Left forelimb (tissue), 1 donor: ENCODE measurements at places on chromosomes 5 and 9.

GRCh38 chr9:77575785-77576184 lies 72.3 kb downstream of the GNA14 start:
- DNase-seq: no peak

GRCh38 chr5:34535944-34536623 lies 120.0 kb upstream of the RAI14 start:
- no peak for DNase-seq

GRCh38 chr9:98135938-98136337 lies 16.9 kb upstream of the TRIM14 start:
- no peak for DNase-seq

- no peak for DNase-seq
Observed at GRCh38 chr5:39159811-39160490, 59.4 kb downstream of the FYB1 start.

DNA sequence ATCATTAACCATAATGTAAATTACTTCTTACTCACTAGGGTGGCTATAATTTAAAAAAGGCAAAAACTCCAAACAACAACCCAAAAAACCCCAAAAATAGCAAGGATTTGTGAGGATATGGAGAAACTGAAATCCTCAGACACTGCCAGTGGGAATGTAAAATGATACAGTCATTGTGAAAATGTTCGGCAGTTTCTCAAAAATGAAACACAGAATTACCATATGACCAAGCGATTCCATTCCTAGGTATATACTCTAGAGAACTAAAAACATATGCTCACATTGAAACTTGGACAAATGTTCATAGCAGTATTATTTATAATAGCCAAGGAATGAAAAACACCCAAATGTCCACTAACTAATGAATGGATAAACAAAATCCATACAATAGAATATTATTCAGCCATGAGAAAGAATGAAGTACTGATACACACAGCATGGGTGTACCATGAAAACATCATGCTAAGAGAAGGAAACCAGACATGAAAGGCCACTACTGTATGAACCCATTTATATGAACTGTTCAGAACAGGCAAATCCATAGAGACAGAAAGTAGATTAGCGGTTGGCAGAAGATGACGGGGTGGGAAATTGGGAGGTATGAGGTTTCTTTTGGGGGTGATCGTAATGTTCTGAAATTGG lies 119.1 kb downstream of the MAPKAP1 start:
- no peak for DNase-seq

- DNase-seq: no peak
Observed at GRCh38 chr9:19994296-19994695, 205.5 kb upstream of the SLC24A2 start.

- DNase-seq: no peak
Observed at GRCh38 chr9:137433349-137433915, 7.7 kb downstream of the ENTPD8 start.

DNA sequence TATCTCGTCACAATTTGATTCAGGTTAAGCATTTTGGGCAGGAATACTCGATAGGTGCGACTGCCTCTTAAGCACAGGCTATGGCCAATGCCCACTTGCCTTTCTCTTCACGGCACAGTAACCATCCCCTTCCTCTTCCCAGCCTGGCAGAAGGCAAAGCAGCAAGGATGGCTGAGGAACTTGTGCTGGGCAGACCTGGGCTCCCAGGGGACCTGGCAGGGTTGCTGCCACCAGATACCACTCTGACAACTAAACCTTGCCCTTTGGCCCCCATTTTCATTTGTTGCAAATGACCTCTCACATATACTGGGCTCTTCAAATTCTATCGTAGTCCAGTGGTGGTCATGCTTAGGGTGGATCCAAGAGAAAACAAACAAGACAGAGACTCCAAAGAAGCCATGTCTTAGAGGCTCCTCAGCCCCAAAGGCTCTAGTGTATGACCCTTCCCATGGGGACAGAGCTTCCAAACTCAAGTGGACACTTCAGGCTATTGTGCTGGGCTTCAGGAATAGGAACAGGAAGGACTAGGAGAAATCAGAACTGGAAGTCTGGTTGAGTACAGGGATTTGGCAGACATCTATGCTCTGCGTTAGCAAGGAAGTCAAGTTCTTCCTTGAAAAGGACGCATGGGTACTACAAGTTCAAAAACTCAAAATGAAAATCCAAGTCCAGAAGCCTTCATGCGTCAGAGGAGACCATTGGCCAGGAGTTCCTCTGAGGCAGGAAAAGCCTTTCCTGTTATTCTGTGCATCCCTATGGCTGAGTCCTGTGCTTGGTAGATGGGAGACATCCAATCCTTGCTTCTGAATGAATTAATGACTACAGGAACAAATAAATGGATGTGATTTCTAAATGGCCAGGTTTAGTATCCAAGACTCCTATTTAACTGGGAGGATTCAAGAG lies 64.6 kb upstream of the PLPP1 start:
- no peak for DNase-seq

DNA sequence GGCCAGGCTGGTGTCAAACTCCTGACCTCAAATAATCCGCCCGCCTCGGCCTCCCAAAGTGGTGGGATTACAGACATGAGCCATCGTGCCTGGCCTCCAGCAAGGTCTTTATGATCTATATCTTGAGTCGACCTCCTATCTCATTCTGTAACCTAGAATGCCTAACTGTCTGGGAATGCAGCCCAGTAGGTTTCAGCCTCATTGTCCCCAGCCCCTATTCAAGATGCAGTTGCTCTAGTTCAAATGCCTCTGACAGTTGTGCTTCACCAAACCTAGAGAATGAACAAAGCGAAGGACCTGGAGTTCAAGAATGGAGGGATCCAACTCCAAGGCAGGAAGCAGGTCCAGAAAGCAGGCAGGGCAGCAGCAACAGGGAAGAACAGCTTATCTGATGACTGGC lies 30.8 kb downstream of the GLRX start:
- no peak for DNase-seq

GRCh38 chr5:96316017-96316416 lies 117.0 kb downstream of the PCSK1 start:
- DNase-seq: no peak

- DNase-seq: no peak
Observed at GRCh38 chr9:132443951-132444607, 34.1 kb downstream of the CFAP77 start.

DNA sequence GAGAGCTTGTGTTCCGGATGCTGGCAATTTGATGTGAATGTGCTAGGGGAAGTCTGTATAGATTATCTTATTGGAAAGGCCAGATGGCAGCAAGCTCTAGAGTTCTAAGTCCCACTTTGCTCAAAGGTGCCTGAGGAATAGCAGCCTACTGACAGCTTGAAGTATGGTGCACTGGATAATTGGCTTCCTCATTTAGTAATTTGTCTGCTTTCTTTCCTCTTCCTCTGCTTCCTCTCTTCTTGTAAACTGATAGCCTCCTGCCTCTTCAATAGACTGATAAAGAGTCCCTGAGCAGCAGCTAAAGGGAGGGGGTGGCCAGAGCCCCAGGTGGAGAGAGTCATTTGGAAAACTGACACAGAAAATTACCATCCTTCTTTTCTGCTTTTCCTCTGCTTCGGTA lies 177.3 kb downstream of the FGF1 start:
- no peak for DNase-seq

DNA sequence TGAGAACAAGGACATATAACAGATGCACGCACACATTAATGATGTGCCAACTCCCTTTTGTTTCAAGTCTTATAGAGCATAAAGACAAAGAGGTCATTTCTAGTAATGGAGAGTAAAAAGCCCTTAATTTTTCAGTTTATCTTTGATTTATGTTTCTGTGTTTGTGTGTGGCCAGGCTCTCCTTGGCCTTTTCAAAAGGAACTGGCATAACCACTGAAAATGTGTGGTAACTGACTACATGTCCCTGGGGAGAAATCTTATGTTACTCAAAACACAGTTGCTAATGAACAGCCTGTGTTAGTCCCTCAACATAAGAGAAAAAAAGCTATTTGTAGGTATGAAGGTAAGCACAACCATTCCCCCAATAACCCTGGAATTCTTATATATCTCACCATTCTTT lies 47.6 kb upstream of the SHOC1 start:
- DNase-seq: no peak

DNA sequence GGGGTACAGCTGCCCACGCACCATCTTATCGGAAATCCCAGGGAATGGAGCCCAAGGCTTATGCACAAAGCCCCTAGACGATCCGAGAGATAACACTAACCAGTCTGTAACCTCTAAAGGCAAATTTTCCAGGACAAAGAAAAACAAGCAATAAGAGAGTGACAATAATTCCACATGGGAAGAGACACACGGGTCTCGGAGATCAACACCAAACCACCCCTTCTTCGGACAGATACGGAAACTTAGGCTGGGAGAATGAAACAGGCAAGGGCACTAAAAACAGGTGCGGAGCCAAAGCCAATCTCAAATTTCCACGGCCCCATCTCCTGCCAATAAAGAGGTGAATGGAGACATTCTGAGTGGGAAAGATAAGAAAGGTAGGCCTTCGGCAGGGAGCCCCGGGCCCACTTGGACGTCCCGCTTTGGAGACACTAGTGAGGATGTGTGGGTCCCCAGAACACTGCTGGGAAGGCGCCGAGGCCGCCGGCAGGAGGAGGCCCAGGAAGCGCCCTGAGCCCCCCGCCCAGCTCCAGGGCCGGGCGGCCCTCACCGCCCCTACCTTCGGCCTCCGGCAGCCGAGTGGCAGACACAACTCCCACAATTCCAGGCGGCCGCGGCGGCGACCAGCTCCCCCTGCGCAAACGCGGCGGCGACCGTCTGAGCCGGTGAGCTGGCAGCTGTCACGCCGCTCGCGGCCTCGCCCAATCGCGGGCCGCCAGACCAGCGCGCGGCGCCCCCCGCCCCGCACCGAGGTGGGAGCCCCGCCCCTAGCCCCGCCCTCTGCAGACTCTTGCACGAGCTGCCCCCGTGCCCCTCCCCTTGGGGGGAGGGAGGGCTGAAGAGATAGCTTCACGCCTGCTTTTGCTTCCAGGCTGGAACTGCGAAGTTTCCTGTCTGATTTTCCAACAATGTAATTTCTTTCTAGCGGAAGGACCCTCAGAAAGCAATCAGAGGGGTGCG lies at the start of gene SIL1:
Gene SIL1, minus strand, starts transcription at position 659 of the 960 bp plus-strand sequence. CDS start 70,525 bp downstream, outside the sequence.
- DNase-seq: peak; percentile 99

- no peak for DNase-seq
Observed at GRCh38 chr5:127425037-127425436, 92.4 kb upstream of the PRRC1 start.

GRCh38 chr5:156912869-156913268 lies 50.2 kb downstream of the TIMD4 start:
- no peak for DNase-seq

DNA sequence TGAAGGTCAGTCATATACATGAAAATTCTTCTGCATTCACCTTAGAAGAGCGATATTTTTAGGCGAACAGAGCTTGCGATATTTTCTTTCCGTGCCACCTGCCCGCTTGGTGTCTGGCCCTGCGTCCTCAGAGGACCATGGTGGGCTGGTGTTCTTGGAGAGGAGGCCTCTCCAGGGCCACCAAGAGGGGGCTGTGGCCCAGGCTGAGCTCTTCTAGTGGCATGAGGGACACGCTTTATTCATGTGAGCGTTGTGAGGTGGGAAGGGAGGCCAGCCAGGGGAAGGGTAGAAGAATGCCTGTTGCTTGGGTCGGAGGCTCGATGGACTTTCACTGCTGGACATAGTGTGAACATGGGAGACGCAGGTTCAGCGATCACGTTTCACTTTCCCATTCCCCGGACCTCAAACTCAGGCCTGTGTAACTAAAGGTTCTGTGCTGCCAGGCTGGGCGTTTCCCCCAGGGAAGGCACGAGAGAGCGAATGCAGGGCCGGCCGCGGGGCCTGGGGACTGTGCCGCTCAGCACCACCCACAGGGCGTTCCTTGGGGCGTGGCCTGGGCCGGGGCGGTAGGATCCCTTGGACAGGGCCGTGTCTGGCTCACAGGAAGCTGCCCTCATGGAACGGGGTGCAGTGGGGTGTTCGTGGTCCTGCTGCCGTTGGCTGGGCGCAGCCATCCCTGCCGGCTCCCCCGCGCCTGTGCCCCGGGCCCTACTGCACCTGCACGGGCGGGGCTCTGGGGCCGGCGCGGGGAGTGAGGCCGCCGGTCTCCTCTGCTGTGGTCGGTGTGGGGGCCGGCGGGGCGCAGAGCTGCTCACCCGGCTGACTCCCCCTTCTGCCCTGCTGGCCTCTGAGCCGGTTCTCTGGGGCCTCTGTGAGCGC lies 40.7 kb upstream of the CLPTM1L start:
- no peak for DNase-seq

DNA sequence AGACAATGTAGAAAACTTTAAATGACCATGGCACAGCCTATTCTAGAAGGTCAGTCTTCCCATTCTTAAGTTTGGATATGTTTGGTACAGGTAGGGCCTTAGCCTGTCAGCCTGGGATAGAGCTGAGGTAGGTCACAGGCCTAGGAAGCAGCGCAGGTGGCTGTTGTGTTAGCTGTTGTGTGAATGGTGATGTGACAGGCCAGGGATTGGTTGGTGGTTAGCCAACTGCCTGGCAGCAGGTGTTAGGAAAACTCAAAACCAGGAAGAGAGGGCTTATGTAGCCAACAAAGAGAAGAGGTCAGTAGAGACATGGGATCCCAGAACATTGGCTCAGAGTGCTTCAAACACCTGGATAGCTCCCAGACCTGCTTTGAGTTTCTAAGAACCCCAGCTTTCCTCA lies 84.2 kb downstream of the FBXO38 start:
- no peak for DNase-seq

- DNase-seq: peak; percentile 52
Observed at GRCh38 chr9:136079211-136079915, 15.7 kb downstream of the NACC2 start.

GRCh38 chr5:5492087-5492933 lies 69.8 kb downstream of the ICE1 start:
- no peak for DNase-seq

- DNase-seq: no peak
Observed at GRCh38 chr5:179379321-179379890, 34.1 kb upstream of the ADAMTS2 start.

GRCh38 chr5:68957591-68957990 lies 136.2 kb upstream of the SLC30A5 start:
- no peak for DNase-seq
